ENCODE measurements at places on chromosomes 6 and 20.
A peak's percentile ranks its signal among the peaks of the same experiment; 100 is the strongest.

- no peak for DNase-seq
These were observed 116.2 kb downstream of the DTNBP1 start for GRCh38 chr6:15546591-15546990.

DNA sequence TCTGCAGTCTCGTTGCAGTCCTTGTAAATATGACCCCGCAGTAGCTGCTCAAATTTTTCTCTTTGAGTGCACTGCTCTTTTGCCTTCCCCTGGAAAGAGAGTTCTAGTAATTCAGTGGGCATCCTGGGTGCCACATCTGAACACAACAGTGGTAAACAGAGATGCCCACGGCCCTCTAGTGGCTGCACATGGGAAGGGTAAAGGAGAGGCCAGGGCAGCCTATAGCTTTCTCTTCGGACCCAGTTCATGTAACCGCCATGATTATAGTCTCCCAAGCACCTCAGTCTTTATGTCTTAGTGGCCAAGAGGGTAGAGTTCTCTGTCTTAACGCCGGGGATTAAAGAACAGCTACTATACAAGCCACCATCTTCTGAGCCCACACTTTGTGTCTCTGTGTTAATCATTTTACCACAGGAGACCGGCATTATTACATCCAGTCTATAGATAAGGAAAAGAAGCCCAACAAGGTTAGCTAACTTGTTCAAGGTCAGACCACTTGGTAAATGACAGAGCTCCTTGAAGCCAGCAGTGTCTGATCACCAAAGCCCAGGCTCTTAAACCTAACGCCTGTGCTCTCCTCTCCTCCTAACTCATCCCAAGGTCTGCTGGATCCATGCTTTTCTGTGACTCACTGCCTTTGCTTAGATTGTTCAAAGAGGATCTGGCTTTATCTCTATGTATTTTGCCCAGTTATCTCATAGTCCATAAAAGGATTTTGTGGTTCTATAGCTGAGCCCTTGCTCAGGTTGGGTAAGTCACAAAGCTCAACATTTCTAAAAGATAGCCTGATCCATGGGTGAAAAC lies 81.8 kb downstream of the ISM1 start:
- no peak for DNase-seq

- no peak for DNase-seq
These were observed 381 bp upstream of the PEX7 start for GRCh38 chr6:136822046-136822375.

- no peak for DNase-seq
These were observed 37.6 kb downstream of the STK35 start for GRCh38 chr20:2139250-2139649.

DNA sequence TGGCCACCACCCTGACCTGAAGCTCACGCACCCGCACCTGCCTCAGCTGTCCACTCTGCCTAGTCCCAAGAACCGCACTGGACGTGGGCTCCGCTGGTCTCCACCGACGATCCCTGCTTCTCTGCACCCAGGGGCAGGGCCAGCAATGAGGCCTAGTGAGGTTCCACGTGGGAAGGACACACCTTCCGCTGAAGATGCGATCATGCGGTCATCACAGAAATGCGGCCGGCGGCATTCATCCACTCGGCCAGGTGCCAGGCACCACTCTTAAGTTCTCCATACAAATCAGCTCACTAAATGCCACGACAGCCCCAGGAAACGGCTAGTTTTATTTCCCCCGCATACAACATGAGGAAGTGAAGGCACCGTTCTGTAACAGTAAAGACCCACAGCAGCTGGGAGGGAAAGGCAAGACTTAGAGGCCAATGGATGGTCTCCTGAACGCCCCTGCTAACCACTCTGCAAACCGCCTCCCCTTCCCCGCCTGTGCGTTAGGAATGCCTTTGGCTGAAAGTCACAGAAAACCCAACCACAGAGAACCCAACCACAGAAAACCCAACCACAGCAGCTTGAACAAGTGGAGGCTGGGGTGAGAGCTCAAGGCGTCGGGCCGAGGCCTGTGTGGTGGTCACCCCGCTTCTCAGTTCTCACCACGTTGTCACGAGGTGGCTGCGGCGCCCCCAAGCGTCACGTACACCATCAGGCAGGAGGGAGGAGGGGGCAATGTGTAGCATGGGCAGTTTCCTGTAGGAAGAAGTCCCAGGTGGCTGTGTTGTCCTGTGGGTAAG lies 204.4 kb downstream of the TAF4 start:
- DNase-seq, result no peak

DNA sequence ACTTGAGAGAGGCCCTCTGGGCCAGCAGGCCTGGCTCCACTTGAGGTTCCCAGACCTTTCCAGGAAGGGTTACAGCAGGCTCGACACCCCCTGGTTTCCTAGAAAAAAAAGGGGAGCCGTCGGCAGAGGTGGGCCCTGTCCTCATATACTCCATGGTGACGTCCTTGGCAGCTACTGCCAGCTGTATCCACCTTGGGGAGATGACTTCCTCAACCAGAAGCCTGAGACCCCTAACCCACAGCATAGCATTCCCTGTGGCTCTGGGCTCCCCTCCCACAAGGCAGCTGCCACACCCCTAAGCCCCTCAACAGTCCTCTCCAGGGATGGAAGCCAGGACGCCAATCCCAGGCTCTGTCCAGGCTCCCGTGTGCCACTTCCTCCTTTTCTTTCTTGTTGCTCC lies 294.8 kb downstream of the CDC5L start:
- DNase-seq, result no peak

GRCh38 chr20:50191065-50191543 lies 474 bp downstream of the CEBPB start:
- DNase-seq, result no peak

GRCh38 chr6:81465859-81466258 lies 286.6 kb downstream of the TENT5A start:
- DNase-seq, result no peak

GRCh38 chr6:108501559-108501958 lies 59.2 kb upstream of the FOXO3 start:
- DNase-seq, result no peak

DNA sequence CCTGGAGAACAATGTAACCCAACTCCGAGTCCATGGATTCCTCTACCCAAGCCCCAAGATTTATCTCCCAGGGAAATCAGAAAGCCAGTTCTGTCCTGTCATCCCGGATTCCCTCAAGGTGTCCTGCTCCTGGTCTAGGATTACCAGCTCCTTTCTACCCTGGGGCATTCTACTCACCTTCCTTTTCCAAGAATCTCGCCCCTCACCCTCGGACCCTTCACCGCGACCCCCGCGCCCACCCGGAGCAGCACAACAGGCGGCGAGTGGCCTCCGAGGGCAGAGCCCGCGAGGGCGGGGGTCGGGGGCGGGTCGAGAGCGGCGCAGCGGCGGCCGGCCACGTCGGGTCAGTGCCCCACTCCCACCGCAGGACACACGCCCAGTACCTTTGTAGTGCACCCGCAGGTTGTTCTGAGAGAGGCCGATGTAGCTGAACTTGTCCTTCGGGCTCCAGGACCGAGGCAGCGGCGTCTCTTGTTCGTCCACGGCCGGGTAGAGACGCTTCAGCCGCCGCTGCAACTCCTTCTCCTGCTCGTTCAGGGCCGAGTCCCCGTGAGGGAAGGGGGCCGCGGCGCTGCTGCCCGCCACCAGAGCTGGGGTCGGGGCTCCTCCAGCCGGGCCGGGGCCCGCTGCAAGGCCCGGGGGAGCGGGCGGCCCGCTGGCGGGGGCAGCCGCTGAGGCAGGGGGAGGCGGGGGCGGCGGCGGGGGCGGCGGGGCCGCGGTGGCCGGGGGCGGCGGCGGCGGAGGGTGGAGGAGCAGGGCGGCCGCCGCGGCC lies 897 bp downstream of the RANBP9 start:
- peak; percentile 72 for DNase-seq

- DNase-seq, result peak; percentile 1
These were observed 658.8 kb downstream of the PTPRT start for GRCh38 chr20:42530855-42531448.

DNA sequence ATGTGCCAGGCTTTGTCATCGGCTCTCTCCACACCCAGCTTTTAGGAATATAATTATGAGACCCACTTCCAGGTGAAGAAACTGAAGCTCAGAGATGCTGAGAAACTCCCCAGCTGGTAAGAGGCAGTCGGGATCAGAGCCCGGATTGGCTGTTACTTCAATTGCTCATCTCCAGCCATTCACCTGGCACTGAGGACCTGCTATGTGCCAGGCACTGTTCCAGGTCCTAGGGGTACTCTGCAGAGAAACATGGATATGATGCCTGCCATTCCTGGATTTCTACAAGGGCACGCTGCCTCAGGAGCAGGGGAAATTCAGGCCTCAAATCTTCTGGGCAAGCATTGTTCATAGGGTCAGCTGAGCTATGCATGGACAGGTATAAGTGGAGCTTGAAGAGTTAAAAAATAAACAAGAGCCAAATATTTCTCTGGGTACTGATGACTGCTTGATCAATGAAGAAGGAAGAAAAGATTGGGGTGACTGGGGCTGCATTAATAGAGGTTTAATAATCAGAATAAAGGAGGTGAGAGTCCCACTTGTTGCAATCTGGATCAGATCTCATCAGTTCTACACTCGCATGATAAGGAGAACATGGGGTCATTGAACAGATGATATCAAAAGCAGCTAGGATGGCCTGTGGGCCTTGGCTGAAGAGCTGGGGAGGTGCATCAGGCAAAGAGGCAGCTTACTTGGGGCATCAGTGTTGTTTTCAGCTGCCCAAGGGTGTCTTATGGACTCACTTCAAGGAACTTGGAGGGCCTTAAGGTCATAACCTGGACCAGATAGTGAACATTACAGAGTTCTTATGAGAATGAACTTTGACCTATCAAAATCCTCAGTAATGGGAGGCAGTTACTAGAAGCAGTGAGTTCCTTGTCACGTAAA lies 80.9 kb upstream of the TOX2 start:
- DNase-seq, result no peak

DNA sequence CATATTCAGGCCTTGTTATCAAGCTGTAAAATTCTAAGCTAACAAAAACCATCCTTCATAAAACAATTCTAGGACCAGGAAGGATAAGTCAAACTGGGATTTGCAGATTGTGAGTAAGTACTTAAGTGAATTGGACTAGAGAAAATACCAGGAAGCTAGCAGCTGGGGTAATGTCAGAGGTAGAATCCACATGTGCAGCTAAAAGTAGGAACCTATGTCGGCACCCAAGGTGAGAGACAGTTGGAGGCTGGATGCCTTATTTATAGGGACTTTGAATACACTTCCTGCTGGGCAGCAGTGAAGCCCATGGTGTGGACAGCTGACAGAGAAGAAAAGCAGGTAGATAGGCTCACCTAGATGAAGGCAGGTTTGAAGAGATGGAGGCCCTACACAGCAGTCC lies 127.3 kb downstream of the FLRT3 start:
- DNase-seq, result no peak

DNA sequence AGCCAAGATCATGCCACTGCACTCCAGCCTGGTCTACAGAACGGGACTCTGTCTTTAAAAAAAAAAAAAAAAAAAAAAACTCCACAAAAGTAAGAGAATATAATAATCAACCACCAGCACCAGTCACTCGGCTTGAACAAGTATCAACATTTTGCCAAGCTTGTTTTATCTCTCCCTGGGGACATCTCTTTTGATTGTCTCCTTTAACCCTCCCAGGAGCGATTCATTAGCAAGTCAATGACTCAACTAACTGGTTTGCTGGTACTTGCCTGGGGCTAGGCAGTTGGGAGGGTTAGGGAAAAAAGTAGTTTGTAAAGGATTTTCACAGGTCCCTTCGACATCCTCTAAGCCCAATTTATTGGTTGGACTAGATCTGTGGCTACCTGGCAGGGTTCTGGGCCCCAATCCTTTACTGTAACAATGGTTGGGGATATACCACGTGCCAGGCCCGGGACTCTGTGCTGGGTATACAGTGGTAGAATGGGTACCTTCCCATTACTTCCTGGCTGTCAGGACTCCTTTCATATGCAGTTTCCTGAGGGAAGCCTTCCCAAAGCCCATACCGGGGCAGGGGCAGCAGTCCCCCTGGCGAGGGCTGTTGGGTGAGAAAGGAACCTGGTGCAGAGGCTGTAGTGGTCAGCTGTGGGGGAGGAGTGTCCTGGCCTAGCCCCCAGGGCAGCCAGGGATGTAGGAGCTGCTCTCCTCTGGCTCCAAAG lies 12.2 kb downstream of the TGIF2 start:
- peak; percentile 80 for DNase-seq

DNA sequence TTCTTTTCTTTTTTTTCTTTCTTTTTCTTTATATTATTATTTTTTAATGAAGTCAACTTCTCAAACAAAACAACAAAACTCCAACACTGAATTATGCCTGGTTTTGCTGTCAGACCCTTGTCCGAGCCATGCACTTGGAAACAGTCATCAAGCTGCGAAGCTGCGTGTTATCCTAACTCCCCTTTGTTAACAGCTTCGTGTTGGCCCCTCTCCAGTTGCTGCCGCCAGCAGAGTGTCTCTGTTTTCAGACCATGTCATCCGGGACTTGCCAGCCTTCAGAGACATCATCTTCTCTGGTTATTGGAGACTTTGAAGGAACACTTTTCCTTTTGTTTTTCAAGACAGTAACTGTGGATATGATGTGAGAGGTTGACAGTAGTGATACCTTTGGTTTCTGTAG lies 83.1 kb downstream of the TRMT11 start:
- no peak for DNase-seq

- DNase-seq, result no peak
These were observed 111.5 kb downstream of the HFE start for GRCh38 chr6:26198722-26199056.

DNA sequence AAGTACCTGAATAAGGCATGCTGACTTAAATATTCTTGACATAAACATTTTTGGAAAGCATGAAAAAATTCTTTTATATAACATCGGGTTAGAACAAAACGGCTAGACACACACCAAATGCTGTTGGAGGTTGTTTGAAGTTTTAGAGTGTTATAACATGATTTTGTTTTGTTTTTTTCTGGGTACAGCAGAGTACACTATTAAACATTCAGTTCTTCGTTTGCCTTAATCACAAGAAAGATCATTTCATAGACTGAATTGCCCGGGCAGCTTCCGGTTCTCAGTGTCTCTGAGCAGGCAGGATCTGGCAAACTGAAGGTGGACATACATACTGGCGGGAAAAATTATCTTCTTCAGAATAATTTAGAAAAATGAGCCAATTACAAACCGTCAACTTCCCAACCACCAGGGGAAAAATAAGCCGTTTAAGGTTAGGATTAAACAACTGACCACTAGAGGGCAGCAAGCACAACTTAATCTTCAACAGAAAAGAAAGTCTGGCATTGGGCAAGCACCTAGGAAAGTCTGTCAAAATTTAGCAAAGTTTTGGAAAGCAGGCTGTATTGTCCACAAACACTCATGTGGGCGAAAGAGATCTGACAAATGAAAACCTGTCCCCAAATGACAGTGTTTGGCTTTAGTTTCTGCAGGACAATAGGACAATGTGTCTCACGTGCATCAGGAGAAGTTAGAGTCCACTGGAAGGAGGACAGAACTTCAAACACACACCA lies 15.0 kb downstream of the ZNF217 start:
- DNase-seq, result no peak

DNA sequence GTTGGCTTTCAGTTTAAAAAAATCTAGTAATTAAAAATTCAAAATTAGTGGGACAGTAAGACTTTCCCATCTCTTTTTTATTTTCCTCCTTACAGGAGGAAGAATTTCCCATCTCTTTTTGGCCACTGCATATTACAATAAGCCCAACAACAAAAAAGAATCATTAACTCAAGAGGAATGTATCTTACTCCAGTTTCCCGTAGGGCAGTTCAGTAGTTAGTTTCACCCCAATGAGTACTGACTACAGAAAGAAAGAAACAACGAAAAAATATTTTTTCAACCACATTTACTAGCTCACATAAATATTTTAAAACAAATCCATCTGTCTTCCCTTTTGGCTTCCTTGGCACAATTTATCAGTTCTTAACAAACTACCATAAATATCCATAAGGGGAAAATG lies 14.9 kb upstream of the BLOC1S5 start:
- no peak for DNase-seq

All from H1 (cell line).